PC-3 (cell line): ENCODE measurements at places on chromosomes 7 and 10.
A peak's percentile ranks its signal among the peaks of the same experiment; 100 is the strongest.

- no peak for DNase-seq
These were observed 19.1 kb upstream of the PRRT4 start for GRCh38 chr7:128380483-128381106.

GRCh38 chr7:36192053-36192824, 39.2 kb downstream of the EEPD1 start:
- no peak for DNase-seq

- DNase-seq: peak; percentile 40
These were observed 100.7 kb upstream of the AFAP1L2 start for GRCh38 chr10:114504769-114505579.

DNA sequence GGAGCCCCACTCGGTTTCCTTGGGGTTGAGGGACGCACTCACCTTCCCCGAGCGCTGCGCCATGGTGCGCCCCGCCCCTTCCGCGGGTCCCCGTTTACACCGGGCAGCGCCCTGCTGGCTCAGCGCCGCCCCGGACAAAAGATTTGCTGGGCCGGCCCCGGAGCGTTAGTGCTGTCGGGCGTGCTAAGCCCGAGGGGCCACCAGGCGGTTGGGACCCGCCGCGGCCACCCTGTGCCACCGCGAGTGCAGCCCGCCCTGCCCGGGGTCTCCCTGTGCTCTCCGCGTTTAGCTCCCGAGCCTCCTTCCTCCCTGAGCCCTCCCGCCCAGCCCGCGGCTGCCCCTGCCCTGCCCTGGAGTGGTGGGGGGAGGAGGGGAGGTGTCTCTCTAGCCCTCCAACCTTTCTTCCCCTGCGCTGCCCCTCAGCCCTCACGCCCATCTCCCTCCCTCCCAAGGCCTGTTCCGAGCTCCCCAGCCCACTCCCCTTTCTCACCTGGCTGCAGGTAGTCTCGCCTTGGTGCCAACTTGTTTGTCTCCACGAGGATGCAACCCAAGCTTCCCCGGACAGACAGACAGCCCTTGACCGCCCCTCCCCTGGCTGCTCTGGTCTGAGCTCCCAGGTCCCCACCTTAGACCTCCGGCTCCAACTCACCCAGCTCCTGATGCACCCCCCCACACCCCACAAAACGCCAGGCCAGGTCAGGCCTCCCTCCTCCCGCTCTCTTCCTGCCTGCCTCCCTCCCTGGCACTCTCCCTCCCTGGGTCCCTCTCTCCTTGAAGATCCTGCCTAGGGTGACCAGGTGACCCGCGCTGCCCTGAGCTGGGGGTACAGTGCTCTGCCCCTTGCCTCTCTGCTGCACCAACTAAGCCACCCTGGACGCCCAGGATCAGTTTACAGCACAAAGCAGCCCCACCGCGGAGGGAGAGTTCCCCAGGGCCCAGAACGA, at the start of gene CRYGN:
TSS of gene CRYGN (minus strand) at position 287 of the 944 bp plus-strand sequence. CDS start at position 63, 224 bp downstream.
- no peak for DNase-seq

- DNase-seq: peak; percentile 69
These were observed 409.2 kb upstream of the KLF6 start for GRCh38 chr10:4194231-4194630.

GRCh38 chr7:101671371-101672356, 42.6 kb upstream of the MYL10 start:
- DNase-seq: no peak

DNA sequence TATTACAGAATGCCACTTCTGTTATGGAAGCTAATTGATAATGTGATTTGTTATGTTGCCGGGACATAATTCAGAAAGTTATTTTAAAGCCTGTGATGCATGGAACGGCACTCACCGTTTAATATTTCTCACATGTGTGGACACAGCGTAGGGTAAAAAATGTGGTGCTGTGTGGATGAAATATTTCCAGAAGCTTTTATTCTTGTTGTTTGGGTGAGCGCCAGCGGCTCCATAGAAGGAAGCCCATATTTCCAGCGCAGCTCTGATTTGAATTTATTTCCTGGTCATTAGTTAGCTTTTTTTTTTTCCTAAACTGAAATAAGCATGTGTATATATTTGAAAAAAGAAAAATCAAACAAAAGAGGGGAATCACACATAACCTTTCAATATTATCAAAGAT, 20.2 kb upstream of the NKX6-2 start:
- no peak for DNase-seq
